ENCODE measurements at places on chromosomes 11 and 22.

- DNase-seq = peak; percentile 74
Observed at GRCh38 chr22:21642584-21643448, 714 bp downstream of the SDF2L1 start.

DNA sequence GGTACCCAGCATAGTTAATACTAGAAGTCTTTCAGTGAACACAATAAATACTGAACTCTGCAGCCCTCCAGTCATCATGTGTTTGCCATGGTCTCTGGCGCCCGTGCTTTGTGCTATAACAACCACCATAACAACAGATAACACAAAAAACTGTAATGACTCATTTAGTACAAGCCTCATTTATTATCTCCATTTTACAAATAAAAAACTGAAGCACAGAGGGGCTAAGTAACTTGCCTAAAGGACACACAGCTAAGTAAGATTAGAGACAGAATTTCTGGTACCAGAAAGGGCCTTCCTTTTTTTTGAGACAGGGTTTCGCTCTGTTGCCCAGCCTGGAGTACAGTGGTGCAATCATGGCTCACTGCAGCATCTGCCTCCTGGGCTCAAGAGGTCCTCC, 19.5 kb downstream of the RBFOX2 start:
- peak; percentile 54 for DNase-seq

- no peak for DNase-seq
Observed at GRCh38 chr11:14906578-14906977, 14.5 kb upstream of the CYP2R1 start.

DNA sequence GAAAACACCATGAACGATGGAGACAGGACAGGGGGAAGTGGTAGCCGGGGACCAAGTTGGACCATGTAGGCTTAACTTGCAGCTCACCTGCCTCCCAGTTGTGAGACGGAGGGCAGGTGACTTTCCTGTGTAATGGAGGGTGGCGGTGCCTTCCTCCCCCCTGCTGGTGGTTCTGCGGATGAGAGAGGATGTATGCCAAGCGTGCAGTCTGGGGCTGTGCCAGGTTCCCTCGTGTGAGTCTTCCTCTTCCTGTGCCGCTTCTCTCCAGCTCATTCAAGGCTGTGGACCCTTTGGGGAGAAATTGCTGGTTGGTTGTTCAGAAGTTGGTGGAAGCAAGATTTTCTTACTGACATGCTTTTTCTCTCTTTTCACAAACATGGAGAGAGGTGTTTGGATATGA, 35.1 kb downstream of the MPPED1 start:
- no peak for DNase-seq

- DNase-seq = no peak
Observed at GRCh38 chr22:50626314-50626849, 1.6 kb downstream of the ARSA start.

GRCh38 chr11:23233075-23233474, 372.8 kb upstream of the CCDC179 start:
- no peak for DNase-seq

DNA sequence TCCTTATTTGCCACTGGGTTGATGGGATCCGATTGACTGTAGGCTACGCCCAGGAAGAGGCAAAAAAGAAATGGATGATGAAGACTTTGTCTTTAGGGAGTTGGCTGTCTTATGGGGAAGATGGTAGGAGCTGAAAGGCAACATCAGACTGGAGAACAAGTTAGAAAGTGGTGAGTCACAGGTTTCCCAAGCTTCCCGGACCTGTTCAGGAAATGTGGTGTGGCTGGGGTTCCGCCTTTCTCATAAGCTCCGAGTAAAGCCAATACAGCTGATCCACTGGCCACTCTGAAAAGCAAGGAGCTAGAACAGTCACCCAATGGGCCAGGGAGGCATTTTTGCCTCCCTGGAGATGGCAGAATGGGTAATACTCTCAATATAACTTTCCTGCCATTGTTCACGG, 194.5 kb downstream of the SNX19 start:
- DNase-seq = peak; percentile 36

DNA sequence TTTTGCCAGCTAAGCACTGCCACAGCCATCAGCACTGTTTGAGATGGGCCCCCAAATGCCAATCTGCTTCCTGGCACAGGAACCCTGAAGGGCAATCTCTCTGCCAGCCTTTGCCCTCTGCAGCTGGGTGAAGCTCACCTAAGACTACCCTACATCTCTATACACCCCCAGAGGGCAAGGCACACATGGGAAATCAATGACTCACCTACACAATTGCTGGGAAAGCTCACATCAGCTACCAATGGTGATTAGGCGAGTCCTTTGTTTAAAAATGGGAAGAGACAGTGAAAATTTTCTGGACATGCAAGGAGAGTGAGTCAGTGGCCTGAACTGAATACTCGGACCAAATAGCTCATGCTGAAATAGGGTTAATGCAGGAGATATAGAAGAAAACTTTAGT, 12.6 kb upstream of the PRDM11 start:
- DNase-seq = peak; percentile 29

GRCh38 chr22:30877662-30878515, 90.7 kb downstream of the MORC2 start:
- DNase-seq = no peak

DNA sequence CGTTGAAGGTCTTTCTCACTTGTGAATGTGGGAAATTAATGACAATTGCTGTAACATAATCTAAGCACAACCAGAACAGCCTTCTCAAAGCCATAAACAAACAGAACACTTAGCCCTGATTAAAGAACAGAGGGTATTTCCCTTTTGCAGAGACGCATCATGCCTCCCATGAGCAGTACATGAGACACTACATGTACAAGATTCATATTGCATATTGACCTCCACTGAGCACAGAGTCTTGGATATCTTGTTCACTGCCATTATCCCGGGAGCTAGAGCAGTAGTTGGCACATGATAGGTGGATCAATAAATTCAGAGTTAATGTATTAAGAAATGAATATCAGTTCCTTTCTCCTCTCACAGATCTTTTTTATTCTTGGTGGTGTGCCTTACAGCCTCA, 1194.3 kb upstream of the TENM4 start:
- DNase-seq = no peak

GRCh38 chr11:20056109-20056949, 103.9 kb downstream of the DBX1 start:
- peak; percentile 62 for DNase-seq

DNA sequence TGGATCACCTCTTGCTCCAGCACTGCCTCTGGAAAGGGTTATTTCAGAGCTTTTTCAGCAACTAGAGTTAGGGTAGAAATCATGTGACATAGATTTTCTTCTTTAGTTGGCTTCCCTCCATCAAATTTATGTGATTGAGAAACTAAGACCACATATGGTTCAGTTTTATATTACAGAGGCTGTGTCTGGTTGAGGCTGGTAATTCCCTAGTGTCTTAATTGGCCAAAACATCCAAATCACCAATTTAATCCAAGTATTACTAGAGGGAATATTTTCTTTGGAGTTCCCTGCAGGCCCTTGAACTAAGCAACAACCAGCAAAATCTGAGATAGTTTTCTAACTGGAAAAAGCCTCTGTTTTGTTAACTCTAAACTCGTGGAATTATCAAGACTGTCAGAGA, 136.3 kb downstream of the ARHGAP42 start:
- DNase-seq = no peak

DNA sequence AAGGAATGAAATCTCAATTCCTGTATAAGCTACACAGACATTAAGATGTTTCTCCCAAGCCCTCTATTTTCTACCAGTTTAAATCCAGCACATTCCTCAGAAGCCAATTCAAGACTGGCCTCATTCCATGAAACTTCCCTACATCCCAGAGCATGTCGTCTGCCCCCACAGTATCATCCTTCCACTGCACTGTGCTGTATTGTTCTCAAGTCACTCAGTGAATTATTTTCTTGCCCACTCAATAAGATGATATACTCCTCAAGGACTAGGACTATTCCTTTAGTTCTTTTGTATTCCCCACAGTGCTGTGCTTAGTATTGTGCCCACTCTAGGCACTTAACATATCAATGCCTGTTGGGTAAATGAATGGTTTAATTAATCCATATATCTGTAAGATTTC, 203.1 kb upstream of the BLID start:
- DNase-seq = no peak

- peak; percentile 50 for DNase-seq
Observed at GRCh38 chr11:17846852-17847453, 112.4 kb downstream of the KCNC1 start.

- no peak for DNase-seq
Observed at GRCh38 chr11:47583844-47584243, 2.6 kb upstream of the FAM180B start.

GRCh38 chr11:95483339-95483738, 252.3 kb upstream of the SESN3 start:
- DNase-seq = peak; percentile 28

GRCh38 chr11:47154616-47155570, 21.8 kb downstream of the ARFGAP2 start:
- DNase-seq = no peak

DNA sequence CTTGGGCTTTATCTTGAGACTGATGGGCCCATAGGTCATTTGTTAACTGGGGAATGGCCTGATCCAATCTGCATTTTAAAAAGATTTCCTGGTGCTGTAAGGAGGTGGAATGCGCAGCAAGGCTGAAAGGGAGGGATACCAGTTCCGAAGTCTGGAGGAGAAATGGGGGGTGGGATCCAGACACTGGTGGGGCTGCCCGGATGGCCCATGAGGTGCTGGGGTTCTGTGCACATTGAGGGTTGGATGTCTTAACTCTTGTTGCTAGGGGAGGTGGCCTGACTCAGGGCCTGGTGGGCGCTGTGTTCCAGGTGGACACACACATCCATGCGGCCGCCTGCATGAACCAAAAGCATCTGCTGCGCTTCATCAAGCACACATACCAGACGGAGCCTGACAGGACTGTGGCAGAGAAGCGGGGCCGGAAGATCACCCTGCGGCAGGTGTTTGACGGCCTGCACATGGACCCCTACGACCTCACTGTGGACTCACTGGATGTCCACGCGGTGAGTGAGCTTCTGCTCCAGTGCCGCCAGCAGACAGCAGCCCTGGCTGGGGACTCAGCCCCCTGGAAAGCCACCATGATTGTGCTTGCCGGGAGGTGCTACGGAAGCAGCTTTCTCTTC, 38.1 kb downstream of the AMPD3 start:
- no peak for DNase-seq

- DNase-seq = peak; percentile 93
Observed at GRCh38 chr11:29282088-29282487, 734.7 kb downstream of the KCNA4 start.

GRCh38 chr11:64447831-64448598, 89.1 kb downstream of the RPS6KA4 start:
- peak; percentile 58 for DNase-seq

GRCh38 chr22:42152661-42153270, 22.2 kb upstream of the CYP2D6 start:
- DNase-seq = no peak

GRCh38 chr11:36945384-36945783, 347.3 kb upstream of the RAG2 start:
- peak; percentile 4 for DNase-seq

DNA sequence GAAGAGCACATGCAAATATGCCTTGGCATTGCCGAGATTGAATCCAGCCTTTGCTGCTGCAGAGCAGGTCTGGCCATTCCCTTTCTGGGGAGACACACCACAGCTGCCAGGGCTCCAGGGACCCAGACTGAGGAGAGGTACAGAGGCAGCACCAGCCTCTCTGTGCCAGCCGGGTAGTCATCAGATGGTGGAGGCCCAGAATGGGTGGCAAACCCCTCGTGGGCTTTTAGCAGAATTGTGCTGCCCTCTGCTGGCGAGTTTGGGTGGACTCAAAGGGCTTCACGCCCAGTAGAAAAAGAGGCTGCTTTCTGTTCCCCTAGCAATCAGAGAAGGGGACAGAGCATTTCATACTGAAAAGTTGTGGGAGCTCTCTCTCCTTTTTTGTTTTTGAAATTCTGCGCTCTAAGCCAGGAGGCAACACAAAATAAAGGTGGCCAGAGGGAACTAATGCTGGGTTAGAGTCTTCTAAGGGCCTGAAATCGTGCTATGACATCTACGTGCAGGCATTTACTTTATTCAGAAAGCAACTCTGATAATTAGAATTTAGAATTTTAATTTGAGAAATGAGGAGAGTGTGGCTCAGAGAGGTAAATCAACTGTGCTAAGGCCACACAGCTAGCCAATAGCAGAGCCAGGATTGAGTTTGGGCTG, 158.8 kb upstream of the NAV2 start:
- peak; percentile 88 for DNase-seq

DNA sequence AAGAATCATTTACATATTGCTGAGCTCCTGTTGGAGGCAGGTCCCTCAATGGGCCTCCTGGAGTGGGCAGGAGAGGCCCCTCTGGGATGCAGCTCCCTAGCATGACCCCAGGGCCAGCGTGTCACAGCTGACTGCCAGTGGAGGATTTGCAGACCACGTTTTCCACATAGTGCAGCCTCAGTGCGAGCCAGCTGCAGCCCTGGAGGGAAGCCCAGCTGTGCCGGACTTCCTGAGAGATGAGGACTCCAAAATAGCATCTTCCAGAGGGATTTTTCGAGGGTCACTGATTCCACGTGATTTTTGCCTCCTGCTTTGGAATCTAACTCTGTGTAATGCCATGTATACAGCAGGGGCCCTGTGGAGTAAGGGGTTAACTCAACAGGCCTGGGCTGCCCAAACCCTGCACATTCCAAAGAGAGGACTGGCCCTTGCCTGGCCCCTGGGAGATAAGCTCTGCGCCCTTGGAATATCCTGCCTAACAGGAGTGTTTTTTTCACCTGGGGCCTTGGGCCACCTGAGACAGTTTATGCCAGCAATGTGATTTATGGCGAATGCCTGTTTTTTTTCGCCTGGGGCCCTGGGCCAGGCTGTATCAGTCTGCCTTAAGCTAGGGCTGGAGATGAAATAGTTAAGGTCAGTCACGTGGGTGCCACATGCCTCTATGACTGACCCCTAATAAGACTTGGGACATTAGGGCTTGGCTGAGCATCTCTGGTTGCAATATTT, 47.4 kb downstream of the RPS6KA4 start:
- no peak for DNase-seq

- DNase-seq = no peak
Observed at GRCh38 chr11:74182635-74183034, 11.5 kb downstream of the PPME1 start.

GRCh38 chr11:125202362-125202880, 37.9 kb downstream of the PKNOX2 start:
- peak; percentile 36 for DNase-seq

DNA sequence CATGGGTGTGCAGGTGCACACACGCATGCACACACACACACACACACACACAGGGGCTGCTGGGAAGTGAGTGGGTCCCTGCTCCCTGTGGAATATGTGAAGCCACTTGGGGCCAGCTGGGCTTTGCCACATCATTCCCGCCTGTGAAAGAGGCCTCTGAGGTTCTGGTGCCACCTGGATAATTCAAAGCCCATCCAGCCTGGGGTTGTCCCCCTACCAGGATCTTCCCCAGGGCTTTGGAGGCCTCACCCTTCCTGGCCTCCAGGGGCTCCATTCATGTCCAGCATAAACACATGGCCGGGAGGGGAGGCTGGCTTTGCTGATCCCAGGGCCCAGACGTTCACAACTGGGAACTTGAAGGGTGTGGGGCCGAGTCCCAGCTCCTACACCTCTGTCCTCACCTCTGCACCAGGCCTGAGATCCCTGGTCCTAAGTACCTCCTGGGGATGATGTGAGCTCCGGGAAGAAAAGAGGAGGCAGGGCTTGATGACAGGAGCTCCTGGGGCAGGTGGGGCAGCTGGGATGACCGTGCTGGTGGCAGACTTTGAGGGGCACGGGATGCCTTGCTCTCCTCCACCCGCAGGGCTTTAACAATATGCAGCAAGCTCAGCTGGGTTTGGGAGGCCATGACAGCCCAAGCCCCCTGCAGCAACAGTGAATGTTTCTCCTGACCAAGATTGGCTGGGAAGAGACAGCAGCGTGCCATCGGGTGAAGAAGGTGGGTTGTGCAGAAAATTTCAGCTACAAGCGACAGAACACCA, 14.2 kb downstream of the LINC01488 start:
- no peak for DNase-seq

- DNase-seq = peak; percentile 32
Observed at GRCh38 chr11:94537031-94537600, 6.6 kb upstream of the FUT4 start.

- DNase-seq = no peak
Observed at GRCh38 chr11:56988614-56989013, at the start of gene OR5AK2. TSS of gene OR5AK2 (plus strand) at chr11:56988914. CDS start at chr11:56988914, 0 bp downstream.
